AG09309 (cell line): ENCODE measurements at places on chromosomes 7 and 10.

DNA sequence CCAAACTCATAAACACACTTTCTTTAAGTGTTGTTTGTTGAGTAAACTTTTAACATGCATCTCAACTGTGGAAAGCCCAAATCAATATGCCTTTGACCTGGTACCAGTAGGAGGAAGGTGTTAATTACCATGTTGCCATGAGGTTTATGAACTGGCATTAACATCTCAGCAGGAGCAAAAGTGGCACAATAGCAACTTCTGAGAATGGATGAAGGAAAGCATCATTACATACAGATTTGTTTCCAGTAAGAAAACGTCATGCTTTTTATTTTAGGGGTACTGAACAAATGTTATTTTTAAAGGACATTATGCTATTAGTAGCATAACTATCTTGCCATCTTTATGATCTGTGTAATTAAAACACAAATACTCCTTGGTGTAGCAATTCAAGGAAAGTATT is 51.1 kb downstream of the ARMC3 start:
- no peak for DNase-seq

DNA sequence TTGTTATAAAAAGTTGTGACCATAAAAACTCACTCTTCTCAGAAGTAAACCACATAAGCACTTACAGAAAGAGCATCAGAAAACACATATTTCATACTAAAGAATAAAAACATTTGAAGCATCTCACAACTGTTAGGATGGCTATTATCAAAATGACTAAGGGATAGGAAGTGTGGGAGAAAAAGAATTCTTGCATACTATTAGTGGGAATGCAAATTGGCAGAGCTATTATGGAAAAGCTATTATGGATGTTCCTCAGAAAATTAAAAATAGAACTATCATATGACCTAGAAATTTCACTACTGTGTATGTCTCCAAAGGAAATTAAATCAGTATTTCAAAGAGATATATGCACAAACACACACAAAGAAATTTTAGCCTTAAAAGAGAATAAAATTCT is 25.2 kb upstream of the POT1 start:
- no peak for DNase-seq

DNA sequence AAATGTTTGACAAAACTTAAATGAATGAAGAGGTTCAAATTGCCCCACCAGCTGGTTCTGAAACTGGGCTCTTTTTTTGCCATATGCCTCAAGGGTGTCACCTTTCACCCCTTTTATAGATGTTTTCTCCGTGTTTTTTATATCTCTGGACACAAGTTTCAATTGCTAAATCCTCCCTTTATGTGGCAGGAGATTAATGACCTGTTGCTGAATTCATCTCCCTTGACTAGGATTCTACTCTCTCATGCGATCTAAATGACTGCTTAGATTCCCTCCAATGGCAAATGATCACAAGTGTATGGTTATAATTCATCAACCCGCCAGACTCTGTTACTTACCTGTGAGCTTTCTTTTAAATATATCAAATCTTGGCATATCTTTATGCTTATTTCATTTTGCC is 677.0 kb upstream of the POT1 start:
- no peak for DNase-seq

- no peak for DNase-seq
Observed at GRCh38 chr10:21715531-21716195, 181.6 kb downstream of the MLLT10 start.

GRCh38 chr7:125747966-125748365 is 818.3 kb upstream of the POT1 start:
- DNase-seq: no peak

DNA sequence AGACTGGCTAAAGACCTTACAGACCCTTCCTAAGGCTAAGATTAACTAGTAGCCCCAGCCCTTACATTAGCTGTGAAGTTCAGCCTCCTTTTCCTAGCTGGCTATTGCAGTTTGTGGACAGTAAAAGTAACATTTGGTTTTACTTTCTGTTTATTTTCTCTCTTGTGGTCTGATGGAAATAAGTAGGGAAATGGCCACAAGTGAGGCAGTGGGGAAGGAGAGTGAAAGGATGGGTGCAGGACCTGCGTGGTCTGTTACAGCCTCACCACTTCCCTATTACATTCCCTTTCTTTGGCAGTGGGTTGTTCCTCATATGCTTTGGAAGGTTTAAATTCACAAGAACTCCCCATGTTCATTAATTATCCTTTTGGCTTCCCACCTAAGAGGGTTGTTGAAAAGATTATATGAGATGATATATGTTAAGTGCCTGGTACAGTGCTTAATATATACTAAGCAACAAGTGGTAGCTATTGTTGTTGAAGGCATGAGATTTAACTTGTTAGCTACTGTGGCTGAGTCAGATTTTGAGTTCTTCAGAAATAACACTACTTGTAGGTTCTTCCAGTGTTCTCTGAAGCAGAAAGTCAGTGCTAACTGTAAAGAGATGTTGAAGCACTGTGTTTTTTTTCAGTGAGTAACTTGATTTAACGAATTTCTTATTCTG is 181.7 kb downstream of the ST7 start:
- no peak for DNase-seq

DNA sequence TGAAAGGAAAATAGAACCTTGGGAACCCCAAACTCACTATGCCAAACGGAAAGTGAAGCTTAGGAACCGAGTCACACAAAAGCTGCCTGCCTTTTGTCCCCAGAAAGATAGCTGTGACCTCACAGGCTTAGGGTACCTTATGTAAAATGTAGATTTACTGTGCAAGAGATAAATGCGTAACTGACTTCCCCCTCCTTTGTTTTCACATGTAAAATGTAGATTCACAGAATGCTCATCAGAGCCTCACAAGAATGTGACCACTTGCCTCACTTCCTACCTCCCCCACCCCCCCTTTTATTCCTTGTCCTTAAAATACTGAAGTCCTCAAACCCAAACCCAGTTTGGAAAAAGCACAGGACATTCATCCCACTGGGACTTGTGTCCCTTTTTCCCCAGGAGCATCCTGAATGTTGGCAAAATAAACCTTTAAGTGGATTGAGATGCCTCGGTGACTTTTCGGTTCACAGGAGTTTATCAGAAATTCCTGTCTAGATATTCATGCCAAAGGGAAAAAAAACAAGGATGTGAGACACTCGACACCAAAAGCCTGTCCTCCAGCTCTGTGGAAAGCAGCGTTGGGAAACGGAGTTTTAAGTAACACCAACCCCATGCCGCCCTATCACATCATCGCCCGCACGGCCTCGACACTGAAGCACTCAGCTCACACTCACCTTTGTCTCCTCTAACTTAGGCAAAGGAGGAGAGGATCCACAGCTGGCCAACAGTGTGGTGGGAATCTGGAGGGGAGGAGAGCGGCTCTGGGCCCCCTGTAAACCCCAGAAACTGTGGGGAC is 45.9 kb downstream of the SVIL start:
- DNase-seq: no peak

- DNase-seq: peak; percentile 11
Observed at GRCh38 chr10:122981066-122981464, 864 bp downstream of the PSTK start.
